ENCODE measurements at places on chromosomes 7 and 10.

- DNase-seq = no peak
These were observed 89.2 kb upstream of the FGL2 start for GRCh38 chr7:77288676-77289320.

DNA sequence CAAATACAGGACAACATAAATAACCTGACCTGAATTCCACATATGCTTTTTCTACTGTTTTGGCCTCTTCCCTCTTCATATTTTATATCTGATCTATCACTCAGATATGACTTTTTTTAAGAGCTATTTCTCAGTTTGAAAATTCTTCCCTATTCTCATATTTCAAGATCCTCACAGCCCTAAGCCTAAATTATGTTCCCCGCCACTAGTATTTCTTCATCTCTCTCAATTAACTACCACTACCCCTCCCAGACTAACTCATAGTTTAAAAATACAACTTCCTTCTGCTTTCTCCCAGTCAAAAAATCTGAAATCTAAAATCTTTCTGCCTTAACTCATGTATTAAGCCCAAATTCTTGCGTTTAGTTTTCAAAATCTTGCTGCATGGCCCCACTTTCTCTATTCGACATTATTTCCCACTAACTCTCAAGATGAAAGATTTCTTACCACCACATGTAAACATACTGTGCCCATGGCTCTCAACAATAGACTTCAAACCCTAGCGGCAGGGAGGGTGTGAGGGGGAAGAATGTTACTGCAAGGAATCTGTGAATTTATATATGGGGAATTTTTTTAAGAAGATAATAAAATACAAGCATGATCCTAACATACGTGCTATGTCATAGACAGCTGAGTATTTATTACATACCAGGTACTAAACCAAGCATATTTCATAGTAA is 64.6 kb downstream of the TFEC start:
- DNase-seq = no peak

GRCh38 chr10:29731760-29732159 is 97.0 kb upstream of the SVIL start:
- no peak for DNase-seq

DNA sequence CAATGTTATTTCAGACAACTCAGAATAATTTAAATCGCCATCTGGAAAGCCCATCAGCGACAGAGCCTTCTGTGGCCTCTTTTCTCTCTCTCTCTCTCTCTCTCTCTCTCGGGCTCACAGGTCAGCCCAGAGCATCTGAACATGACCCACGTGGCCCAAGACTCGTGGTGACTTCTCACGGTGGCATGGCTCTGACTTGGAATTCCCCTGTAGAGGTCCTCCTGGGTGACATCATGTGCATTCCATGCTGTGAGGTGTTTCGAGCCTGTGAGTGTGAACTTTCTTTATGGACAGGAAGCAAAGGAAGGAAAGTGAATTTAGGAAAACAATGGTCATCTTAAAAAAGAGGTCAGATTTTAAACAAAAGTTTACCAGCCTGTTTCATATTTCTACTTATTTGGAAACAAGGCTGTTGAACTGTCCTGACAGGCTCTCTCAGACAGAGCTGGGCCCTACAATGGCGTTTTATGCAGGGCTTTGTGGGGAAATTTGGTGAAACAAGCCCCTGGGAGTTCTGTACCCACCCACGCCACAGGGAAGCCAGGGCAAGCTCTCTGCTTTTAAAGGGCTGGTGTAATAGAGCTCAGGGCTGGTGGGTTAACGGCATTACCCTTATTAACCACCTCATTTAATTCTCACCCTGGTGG is 359.7 kb upstream of the ZNF32 start:
- no peak for DNase-seq

- DNase-seq = no peak
These were observed 163.8 kb downstream of the INHBA start for GRCh38 chr7:41538810-41539724.

GRCh38 chr10:652233-652632 is 37.2 kb downstream of the DIP2C start:
- no peak for DNase-seq

- DNase-seq = no peak
These were observed 43.5 kb downstream of the NHLRC2 start for GRCh38 chr10:113897693-113898618.

DNA sequence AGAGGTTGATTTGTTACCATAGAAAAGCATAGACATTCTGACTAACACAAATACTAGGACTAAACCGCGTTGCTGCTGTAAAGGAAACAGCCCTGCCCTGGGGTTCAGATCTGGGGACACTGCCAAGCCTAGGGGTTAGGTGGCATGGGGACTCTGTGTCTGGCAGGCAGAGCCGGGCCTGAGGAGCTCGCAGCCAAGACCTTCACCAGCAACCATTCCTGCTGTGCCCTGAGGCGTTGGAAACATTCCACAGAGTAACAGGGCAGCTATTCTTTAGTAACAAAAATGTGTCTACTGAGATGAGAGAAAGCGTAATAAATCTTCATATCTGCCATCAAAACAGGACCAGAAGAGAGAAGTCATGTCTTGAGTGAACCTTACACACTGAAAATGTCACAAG is 280.5 kb downstream of the POM121L12 start:
- no peak for DNase-seq

- no peak for DNase-seq
These were observed 3.3 kb downstream of the SKAP2 start for GRCh38 chr7:26861050-26861449.

All from stimulated activated CD4-positive, alpha-beta T cell treated with anti-CD3 and anti-CD28 coated beads, Interleukin-15, amount 100 ng/mL, for 1 hour (primary cell).